ENCODE measurements at places on chromosomes 1 and 21.

GRCh38 chr1:3391711-3392110 lies 62.8 kb upstream of the ARHGEF16 start:
- DNase-seq, result no peak

DNA sequence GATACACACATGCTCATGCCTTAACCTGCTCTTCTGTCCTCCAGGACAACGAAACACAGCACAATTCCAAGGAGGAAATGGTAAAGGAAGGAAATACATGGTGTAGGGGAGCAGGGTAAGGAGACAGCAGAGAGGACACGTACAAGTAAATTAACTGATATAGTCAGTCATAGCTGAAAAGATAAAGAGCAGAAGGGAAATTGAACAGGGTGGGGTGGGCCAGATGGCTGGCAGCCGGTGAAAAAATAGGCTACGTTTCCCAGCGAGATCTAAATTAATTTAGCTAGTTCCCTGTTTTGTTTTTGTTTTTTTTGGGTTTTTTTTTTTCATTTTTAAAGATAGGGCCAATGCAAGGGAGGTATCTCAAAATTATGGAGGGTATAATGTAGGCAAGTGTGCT lies 109.2 kb downstream of the FAM78B start:
- no peak for DNase-seq

- no peak for DNase-seq
Observed at GRCh38 chr1:60974524-60975372, 107.6 kb upstream of the NFIA start.

GRCh38 chr21:44399151-44399954 lies 45.9 kb downstream of the TRPM2 start:
- DNase-seq, result no peak

- no peak for DNase-seq
Observed at GRCh38 chr1:14148526-14148925, 448.5 kb downstream of the PRDM2 start.

GRCh38 chr1:193736507-193736906 lies 550.1 kb upstream of the B3GALT2 start:
- DNase-seq, result no peak

DNA sequence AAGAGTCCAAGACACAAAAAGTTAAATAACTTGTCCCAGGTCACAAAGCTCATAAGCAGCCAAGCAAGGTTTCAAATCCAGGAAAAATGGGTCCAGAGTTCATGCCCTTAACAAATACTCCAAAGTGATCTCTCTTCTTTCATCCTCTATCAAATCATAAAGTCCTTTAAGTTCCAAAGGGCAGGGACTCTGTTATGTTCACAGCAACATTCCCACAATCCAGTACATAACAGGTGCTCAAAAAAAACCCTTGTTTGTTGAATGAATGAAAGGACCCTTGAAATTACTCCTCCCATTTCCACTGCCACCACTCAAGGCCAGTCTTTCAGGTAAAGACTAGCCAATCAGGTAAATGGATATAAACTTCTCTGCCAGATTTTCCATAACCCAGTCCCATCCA lies 2.7 kb downstream of the ABL2 start:
- DNase-seq, result no peak

GRCh38 chr1:37553598-37553926 lies 531 bp downstream of the SNIP1 start:
- DNase-seq, result no peak

DNA sequence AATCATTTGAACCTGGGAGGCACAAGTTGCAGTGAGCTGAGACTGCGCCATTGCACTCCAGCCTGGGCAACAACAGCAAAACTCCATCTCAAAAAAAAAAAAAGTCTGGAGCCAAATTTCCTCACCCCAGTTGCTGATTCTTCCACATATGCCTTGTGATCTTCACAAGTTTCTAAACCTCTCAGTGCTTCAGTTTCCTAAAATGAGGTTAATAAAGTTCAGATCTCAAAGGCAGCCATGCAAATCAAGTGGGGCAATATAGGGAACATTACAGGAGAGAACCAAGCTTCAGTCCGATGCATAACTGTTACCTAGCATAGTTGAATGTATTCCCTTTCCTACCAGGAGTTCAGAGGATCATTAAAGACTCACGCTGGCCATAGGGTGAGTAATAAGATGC lies 4.8 kb downstream of the ITLN1 start:
- no peak for DNase-seq

GRCh38 chr1:14326857-14327256 lies 271.6 kb upstream of the KAZN start:
- no peak for DNase-seq

DNA sequence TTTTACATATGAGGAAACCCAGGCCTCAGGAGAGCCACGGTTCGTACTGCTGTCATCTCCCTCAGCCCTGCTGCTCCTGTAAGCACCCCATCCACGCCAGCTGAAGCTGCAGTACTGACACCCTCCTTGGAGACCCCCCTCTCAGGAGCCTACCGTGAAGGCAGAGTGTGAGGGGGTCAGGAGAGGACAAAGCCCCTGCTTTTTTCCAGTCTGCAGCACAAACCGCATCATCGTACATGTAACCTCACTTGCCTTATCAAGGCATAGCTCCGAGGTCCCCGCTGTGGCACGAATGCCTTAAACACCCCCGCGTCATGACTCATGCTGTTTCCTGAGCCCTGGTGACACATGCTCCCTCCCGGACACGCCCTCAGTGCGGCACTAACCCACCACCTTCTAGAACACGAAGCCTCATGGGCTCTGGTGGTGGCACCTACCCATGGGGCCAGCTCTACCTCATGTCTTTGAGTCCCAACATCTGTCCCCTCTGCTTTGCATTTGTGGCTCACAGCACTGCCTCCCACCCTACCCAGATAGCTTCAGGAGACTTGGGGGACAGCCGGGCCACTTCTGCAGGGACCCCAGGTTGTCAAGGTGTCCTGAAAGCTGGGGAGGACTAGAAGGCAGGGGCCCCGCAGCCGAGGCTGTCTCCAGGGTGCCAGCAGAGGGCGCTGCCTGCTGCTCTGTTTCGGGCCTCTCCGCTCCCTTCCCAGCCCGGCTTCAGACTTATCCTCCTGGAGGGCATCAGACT lies 4.9 kb downstream of the SH3BGRL3 start:
- DNase-seq, result peak; percentile 91

DNA sequence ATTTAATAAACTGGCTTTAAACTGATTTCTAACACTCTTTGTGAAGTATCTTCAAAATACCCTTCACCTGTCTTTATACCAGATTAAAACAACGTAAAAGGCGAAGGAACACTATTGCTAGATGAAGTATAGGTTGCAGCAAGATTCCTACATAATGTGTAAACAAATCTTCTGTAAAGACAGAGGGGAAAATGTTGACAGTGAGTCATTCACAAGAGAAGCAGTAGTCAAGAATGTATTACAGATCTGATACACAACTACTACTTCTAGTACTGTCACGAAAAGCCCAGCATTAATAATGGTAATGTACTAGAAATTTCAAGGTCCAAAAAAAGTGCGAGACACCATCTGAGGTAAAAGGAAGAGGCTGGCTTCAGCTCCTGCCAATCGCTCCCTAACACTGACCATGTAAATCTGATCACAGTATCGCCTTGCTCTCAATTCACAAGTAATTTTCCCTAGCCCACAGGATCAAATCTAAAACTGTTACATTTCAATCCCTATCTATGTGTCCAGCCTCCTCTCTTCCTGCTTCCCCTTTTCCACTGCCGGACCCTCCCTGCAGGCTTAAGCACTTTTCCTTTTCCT lies 290.4 kb downstream of the AKT3 start:
- no peak for DNase-seq

DNA sequence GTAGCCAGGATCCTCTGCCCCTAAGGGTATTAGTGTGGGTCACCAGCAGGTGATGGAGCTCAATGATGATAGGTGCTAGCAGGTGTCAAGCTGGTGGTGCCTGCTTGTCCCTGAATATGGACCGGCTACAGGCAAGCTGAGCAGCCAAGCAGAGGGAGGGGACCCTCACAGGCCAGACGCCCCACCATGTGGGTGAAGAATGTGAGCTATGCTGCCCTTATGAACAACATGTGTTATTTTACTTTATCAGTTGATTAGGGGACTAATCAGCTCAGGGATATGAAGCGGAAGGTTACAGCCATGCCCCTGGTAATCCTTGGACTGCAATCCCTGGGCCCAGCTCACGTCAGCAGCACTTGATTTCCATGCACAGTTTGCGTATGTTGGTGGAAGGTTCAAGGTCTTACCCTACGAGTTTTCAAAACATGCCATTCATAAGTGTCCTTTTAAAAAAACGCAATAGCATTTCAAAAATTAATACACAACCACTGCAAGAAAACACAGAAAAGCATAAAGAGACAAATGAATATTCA lies 106.0 kb downstream of the CDC7 start:
- no peak for DNase-seq

- DNase-seq, result no peak
Observed at GRCh38 chr1:12643785-12644184, at the start of gene AADACL4. Gene AADACL4, plus strand, starts transcription at chr1:12644085. Its CDS starts 462 bp downstream, at chr1:12644547.

DNA sequence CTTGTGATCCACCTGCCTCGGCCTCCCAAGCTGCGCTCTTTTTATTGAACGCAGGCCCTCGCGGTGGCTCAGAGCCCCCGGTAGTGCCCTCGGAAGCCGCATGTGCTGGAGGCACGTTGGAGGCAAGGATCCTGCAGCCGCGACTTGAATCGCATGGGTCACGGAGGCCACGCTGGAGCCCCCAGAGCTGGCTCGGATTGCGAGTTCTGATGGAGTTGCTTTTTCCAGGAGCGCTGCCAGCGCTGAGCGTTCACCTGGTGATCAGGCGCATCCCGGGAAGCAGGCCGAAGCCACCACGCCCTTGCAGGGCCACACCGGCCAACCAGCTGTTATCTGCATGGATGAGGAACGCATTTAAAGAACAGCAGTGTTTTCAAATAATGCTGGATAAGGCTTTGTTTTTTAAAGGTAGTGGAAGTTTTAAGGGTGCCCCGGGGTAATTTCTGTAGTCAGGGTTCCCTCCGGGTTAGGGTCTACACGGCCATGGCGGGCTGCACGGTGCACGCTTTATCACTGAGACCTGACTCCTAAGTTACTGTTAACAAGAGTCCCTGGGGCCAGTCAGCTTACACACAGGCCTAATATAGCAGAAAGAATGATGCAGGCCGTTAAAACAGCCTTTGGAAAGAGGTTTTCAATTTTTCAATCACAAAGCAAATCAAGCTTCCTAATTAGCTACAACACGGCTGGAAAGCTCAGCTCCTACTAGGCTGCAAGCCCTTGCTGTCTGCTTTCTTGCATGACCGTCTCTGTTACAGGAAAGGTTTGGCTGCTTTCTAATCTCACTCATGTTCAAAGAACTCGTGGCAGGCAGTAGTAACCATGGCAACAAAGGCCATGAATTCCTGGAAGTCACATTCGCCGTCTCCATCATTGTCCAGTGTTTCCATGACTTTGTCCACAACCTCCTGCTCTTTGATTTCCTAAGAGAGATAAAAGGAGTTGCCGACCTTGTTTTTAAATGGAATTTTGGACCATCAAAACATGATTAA lies 6.0 kb downstream of the S100B start:
- no peak for DNase-seq

GRCh38 chr1:241600496-241600901 lies 39.7 kb downstream of the CHML start:
- DNase-seq, result no peak

DNA sequence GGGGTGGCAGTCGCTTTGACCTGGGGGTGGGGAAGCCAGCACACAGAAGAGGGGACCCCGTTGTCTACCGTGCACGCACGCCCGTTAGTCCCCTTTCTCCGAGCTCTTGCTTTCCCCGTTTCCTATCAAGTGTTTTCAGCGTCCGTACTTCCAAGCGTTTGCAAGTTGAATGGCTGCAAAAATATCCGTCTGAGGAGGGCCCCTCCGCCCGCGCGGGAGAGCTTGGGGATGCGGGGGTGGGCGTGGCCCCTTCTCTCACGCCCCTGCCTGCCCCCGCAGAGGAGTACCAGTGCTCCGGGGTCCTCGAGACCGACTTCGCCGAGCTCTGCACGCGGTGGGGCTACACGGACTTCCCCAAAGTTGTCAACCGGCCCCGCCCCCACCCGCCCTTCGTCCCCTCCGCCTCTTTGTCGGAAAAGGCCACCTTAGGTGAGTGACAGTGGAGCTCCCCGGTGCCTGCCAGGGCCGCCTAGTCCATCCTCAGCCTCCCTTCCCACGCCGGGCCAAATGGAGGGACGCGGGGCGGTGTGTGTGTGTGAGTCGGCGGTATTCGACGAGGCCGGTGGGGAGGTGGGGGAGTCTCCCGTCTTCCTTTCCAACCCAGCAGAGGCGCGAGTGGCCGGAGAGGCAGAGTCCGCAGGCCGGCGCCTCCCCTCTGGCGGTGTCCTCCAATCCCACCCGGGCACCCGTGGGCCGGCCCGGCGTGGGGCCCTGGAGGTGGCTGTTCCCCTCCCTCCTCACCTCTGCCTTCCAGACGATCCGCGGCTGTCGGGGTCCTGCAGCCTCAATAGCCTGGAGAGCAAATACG lies 3.4 kb downstream of the LRRC71 start:
- no peak for DNase-seq

GRCh38 chr1:91335603-91336002 lies 69.0 kb downstream of the HFM1 start:
- DNase-seq, result no peak

DNA sequence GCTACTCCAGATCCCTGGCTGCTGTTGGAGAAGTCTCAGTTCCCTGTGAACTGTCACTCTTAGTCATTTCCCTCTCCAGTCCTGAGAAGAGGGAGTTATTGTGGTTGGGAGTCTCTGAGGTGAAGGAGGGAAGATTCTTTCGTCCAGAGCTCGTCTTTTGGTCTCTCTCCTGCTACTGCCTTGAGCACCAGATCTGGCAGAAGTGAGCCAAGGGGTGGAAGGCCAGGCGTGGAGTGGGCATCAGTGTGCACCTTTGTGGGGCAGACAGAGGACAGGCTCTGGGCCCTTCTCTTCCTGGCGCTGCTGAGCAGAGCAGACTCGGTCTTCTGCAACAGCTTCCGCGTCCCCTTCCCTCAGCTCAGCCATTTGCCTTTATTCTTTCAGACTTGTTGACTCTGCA lies 19.1 kb downstream of the CLCN6 start:
- no peak for DNase-seq

- DNase-seq, result no peak
Observed at GRCh38 chr1:205701420-205701819, 21.1 kb upstream of the SLC45A3 start.

- peak; percentile 89 for DNase-seq
Observed at GRCh38 chr1:32249831-32250525, 1.1 kb upstream of the LCK start.

DNA sequence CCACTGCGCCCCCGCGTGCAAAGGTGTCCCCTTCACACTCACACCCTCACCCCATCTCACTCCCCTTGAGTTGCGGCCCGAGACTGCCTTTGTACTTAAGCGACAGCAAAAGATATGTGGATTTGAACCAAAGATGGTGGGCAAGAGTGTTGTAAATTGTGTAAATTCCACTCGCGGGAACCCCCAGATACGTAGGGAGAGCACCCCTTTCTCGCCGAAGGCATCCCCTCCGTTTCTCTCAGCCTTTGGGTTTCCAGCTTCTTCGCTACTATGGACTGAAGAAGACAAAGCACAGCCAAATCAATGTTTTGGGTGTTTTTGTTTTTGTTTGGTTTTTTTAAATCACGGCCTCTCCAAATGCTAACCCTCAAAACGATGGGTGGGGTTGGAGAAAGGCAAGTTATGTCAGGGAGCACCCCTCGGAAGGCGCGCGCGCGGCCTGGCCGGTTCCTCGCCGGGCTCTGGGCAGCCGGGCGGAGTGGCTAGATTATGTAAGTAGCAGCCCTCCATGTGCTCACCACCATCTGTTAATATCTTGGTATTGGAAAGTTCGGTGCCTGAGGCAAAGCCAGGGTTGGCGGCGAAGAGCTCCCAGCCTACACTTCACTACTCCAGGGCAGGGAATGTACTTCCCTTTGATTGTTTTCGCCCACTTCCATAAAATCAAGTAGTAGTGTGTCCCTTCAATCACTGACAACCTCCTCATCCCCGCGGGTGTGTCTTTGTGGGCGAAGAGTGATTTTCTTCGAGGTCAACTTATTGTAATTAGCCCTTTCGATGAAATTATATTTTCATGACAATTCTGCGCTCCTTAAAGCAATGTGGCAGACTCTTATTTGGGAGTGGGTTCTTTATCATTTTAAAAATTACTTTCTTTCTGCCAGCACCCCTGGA lies 4.0 kb upstream of the PROX1 start:
- no peak for DNase-seq
